A673 (cell line): ENCODE measurements at places on chromosomes 11 and 22.

DNA sequence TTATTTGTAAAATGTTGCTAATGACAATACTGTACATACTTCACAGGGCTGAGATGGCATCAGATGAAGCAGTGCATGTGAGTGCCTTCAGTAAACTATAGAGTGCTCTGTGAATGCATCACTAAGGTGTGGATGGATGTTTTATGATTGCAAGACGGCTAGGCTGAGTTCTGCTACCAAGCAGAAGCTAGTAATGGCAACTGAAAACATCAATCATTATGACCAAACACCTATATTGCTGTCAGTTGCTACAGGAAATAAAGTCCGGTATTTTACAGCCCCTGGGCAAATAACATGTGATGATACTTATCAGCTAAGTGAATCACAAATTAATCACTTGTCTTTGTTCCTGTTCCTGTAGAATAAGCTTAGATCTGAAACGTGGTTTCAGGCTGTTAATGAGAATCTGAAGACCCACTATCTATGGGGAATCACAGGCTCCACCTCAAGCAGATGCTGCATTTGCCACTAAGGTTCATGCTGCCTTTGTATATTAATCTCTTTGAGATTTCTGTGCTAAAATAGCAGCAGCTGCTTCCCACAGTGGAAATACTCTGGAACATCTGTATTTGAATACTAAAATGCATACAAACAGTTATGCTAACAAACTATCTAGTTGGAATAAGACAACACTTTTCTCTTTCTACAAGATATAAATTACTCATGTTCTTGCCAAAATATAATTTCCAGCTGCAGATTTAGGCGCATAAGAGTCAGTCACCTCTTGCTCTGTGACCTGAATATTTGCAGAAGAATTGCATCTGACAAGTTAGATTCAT, 254.0 kb upstream of the PITPNB start:
- H3K36me3 ChIP-seq, result no peaks in the 10 kb centered on the region
- H3K4me3 ChIP-seq, result no peak overlapping the region
- H3K4me1 ChIP-seq, result peaks cover 4% of the 10 kb centered on the region
- H3K27me3 ChIP-seq, result no peaks in the 10 kb centered on the region
- DNase-seq, result no peak
- no peak overlapping the region for H3K27ac ChIP-seq

DNA sequence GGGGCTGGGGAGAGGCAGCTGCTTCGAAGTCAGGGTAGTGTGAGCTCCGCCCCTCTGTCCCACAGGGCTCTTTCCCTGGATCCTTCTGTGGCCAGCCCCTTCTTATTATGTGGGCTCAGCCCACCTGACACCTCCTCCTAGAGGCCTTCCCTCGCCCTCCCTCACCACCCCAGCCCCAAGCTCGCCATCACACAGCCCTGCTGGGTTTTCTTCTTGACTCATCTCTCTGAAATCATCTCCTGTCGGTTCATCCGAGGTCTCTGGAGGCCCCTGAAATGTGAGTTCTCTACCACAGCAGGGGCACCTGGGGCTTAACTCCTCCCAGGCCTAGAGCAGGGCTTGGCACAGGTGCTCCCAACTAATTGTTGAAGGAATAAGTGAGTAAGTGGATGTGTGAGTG, 65.2 kb downstream of the CACNA1I start:
- H3K27me3 ChIP-seq, result no peaks in the 10 kb centered on the region
- H3K36me3 ChIP-seq, result no peaks in the 10 kb centered on the region
- peaks cover 19% of the 10 kb centered on the region for H3K4me1 ChIP-seq
- no peak for DNase-seq

DNA sequence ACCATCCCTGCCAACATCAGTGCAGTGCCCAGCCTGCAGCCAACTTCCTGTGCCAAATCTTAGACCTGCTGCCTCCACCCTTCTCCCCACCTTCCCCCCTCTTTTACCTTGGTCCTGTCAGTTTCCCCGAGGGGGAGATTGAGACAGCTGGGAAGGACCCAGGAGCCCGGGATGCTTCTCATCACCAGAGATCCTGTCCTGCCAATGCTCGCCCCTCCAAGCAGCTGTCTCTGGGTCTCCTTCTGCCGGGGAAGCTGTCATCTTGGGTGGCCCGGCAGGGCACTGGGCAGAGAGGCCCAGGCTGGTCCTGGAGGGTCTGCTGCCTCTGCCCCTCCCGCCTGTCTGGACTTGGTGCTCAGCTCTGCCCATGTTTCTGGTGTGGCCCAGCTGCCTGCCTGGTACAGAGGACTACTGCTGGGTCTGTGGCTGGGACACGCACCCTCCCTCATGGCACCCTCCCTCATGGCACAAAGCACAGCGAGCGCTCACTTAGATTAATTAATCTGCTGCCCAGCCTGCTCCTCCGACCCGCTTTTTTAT, 60.4 kb upstream of the THY1 start:
- no peaks in the 10 kb centered on the region for H3K36me3 ChIP-seq
- no peak overlapping the region for H3K4me3 ChIP-seq

DNA sequence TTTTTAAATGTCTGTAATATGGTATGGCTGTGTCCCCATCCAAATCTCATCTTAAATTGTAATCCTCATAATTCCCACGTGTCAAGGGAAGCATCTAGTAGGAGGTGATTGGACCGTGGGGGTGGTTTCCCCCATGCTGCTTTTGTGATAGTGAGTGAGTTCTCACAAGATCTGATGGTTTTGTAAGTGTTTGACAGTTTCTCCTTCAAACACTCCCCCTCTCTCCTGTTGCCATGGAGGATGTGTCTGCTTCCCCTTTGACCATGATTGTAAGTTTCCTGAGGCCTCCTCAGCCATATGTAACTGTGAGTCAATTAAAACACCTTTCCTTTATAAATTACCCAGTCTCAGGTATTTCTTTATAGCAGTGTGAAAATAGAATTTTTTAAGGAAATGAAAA, 31.1 kb upstream of the CD44 start:
- no peak for DNase-seq
- H3K4me1 ChIP-seq, result no peaks in the 10 kb centered on the region
- peaks cover 22% of the 10 kb centered on the region for H3K27me3 ChIP-seq

DNA sequence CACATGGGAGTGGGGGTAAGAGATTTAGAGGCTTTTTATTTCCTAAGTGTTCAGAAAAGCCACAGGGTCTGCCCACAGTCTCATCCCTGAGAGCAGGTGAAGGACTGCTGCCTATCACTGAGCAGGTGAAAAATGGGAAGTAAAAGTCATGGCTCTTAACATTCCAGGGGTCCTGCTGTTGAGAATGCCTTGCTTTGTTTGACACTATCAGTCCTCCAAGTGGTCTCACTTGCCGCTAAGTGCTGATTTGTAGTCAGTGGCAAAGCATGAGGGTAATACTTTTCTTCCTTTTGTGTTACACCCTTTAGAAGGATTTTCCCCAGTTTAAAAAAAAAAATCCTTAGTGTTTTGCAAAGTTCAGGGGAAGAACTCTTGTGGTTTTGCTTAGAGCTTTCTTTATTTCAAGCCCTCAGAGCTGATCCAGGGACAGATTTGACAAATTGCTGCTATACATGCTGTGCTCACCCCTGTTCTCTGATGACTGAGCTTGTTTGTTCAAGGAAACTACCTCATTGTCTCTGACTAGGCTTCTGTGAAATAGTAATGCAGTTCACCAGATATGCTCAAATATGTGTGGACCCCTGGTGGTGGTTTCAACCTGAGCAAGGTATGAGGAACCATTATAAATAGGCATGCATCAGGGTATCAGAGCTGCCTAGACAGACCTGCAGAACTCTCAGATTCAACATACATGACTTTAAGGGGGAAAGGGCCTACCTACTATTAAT, 141.0 kb downstream of the ARHGAP42 start:
- H3K27me3 ChIP-seq, result no peaks in the 10 kb centered on the region
- DNase-seq, result peak; percentile 41
- H3K36me3 ChIP-seq, result no peaks in the 10 kb centered on the region
- H3K4me1 ChIP-seq, result peaks cover 29% of the 10 kb centered on the region
- H3K27ac ChIP-seq, result no peak overlapping the region
- H3K4me3 ChIP-seq, result no peak overlapping the region

DNA sequence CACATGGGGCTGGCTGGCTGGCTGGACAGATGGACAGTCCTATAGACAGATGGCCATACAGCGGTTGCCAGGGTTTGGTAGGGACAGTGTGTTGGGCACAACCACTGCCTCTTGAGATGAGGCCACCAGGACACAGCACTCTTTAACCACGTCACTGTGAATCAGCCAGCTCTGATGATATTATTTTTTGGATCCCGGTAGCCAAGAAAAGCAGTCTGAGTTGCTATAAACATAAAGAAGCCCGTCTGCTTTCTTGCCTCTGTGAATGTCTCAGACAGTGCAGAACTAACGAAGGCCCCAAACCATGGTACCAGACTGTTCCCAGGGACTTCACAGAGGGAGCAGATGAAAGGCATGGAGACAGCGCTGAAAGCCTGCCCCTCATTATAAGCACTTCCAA, 115.9 kb upstream of the CSNK2A3 start:
- DNase-seq, result no peak
- no peak overlapping the region for H3K27ac ChIP-seq
- H3K27me3 ChIP-seq, result no peaks in the 10 kb centered on the region
- no peaks in the 10 kb centered on the region for H3K36me3 ChIP-seq
- no peak overlapping the region for H3K4me3 ChIP-seq
- no peaks in the 10 kb centered on the region for H3K4me1 ChIP-seq

GRCh38 chr11:74929431-74930363, 19.2 kb downstream of the XRRA1 start:
- peaks cover 7% of the 10 kb centered on the region for H3K4me1 ChIP-seq
- H3K27ac ChIP-seq, result no peak overlapping the region
- no peak overlapping the region for H3K4me3 ChIP-seq
- DNase-seq, result peak; percentile 94
- H3K27me3 ChIP-seq, result no peaks in the 10 kb centered on the region
- no peaks in the 10 kb centered on the region for H3K36me3 ChIP-seq

GRCh38 chr22:17952273-17952801, 72.0 kb downstream of the MICAL3 start:
- no peaks in the 10 kb centered on the region for H3K27me3 ChIP-seq
- H3K4me3 ChIP-seq, result no peak overlapping the region
- no peak overlapping the region for H3K27ac ChIP-seq
- no peaks in the 10 kb centered on the region for H3K4me1 ChIP-seq
